ENCODE measurements at places on chromosomes 16 and 17. TPM values are rescaled to one million over a fixed set of nuclear protein-coding genes. Genes with fewer than 3 reads are reported as not detected.

The ST6GALNAC2 gene
- 114 TPM for total RNA-seq

The VMO1 gene
- total RNA-seq: 1.00 TPM

The C16orf95 gene
- 2.1 TPM for total RNA-seq

The RMI2 gene
- total RNA-seq: 2.5 TPM

The TSR3 gene
- 63.9 TPM for total RNA-seq

The ACSM3 gene
- 1.4 TPM for total RNA-seq

The KRT32 gene
- total RNA-seq: not detected

The AOC2 gene
- total RNA-seq: 0.68 TPM

The DPEP2 gene
- not detected for total RNA-seq

The FA2H gene
- total RNA-seq: 2.4 TPM

The NAT9 gene
- 30.1 TPM for total RNA-seq

The FBXO31 gene
- total RNA-seq: 31.4 TPM

The HYDIN gene
- total RNA-seq: 0.34 TPM

The RNU2-1 gene
- not detected for total RNA-seq

The ABI3 gene
- 0.14 TPM for total RNA-seq

The LYZL6 gene
- total RNA-seq: not detected

The PRR35 gene
- under 0.01 TPM for total RNA-seq

The SLC16A11 gene
- 0.07 TPM for total RNA-seq

The MYCBPAP gene
- total RNA-seq: under 0.01 TPM

The SLC12A3 gene
- total RNA-seq: not detected

The COX6A2 gene
- not detected for total RNA-seq

The GPRC5C gene
- 7.2 TPM for total RNA-seq

The TMEM88 gene
- total RNA-seq: 0.85 TPM

The MT1M gene
- 0.34 TPM for total RNA-seq

The SPATA32 gene
- total RNA-seq: not detected

Measured in nasal cavity respiratory epithelium epithelial cell of viscerocranial mucosa (primary cell).